CD4-positive, alpha-beta T cell treated with Interleukin-4 for 1 hour (primary cell): ENCODE measurements at places on chromosomes 16 and 17.

GRCh38 chr16:51553314-51553713 lies 402.2 kb upstream of the SALL1 start:
- DNase-seq: no peak

DNA sequence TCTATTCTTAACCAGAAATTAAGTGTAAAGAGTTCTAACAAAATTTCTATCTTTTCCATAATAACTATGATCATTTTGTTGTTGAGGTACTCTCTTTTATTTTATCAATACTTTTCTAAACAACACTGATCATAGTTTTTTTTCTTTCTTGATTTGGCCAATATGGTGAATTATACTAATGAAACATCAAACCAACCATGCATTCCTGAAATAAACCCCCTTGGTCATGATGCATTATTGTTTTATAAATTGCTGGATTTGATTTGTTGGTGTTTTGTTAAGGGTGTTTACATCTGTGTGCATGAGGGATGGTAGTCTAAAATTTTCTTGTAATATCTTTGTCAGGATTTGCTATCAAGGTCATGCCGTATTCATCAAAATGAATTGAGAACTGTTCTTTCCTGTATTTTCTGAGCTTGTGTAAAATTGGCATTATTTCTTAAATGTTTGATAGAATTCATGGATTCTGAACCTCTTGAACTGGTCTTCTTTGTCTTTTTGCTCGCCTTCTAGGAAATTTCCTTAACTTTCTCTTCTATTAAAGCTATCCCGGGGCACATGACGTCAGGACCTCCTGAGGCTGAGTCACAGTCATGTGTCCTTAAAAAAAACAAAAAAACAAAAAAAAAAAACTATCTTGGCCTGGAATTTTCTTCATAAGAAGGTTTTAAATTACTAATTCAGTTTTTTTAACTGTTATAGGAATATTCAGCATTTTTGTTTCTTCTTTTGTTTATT lies 3.9 kb upstream of the TRIM25 start:
- DNase-seq: no peak

DNA sequence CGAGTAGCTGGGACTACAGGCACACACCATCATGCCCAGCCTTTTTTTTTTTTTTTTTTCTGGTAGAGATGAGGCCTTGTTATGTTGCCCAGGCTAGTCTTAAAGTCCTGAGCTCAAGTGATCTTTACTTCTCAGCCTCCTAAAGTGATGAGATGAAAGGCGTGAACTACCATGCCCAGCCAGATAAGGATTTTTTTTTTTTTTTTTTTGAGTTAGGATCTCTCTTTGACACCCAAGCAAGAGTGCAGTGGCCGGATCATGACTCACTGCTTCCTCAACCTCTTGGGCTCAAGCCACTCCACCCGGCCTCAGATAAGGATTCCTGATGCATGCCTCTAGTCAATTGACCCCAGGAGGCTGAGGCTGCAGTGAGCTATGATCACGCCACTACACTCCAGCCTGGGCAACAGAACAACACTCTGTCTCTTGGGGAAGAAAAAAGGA lies 11.2 kb upstream of the PLEKHG4 start:
- no peak for DNase-seq

DNA sequence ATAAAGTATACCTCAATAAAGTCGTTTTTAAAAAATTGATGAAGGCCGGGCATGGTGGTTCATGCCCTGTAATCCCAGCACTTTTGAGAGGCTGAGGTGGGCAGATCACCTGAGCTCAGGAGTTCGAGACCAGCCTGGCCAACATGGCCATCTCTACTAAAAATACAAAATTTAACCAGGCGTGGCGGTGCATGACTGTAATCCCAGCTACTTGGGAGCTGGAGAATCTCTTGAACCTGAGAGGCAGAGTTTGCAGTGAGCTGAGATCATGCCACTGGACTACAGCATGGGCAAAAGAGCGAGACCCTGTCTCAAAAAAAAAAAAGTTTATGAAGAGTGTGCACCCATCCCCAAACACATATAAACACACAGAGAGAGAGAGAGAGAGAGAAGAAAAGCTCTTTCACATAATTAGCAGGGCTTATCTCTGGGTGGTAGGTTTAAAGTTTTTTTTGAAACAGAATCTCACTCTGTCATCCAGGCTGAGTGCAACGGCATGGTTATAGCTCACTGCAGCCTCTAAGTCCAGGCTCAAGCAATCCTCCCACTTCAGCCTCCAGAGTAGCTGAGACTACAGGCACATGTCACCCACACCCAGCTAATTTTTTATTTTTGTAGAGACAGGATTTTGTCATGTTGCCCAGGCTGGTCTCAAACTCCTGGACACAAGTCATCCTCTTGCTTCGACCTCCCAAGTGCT lies 3.0 kb downstream of the SREBF1 start:
- no peak for DNase-seq

DNA sequence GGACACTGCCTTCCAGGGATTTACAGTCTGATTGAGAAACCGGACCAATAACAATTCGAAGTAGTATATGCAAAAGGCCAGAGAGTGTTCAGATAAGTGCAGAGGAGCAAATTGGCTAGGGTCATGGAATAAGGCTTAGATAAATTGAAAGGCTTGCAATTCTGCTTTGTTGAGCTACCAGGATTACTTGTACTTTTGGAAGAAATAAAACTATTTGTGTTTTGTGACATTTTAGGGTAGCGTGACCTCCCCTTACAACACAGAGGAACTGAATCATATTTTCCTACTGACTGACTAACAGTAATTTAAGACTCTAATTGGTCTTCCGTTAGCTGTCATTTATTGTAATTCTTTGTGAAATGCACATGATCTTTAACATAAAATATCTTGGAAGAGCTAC lies 104.7 kb downstream of the PITPNC1 start:
- DNase-seq: no peak

GRCh38 chr16:87963400-87963799 lies 12.2 kb downstream of the BANP start:
- DNase-seq: peak; percentile 61

DNA sequence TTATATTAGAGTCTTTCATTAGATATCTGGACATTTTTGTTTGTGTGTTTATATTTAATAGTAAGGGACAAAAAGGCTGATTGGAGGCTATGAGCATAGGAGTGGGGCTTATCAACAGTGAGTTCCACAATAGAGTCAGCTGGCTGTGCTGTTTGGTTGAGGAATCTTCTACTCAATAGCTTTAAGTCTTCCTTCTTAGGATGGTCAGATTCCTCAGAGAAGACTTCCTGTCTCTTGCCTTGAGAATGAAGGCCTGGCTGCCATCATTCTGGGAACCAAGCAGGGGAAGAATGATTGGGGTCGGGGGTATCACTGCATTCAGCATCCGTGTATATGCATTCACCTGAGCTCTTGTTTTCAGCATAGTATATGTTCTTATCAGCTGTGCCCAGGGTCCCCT lies 31.9 kb upstream of the ABCC11 start:
- no peak for DNase-seq

- DNase-seq: peak; percentile 38
These were observed 13.9 kb downstream of the MAP2K6 start for GRCh38 chr17:69428252-69428980.

- no peak for DNase-seq
These were observed at the start of gene FADS6 for GRCh38 chr17:74892974-74893911. Gene FADS6, minus strand, starts transcription at chr17:74893633. Its CDS starts 38 bp downstream, at chr17:74893595.
